ENCODE measurements at places on chromosomes 11 and 22.

DNA sequence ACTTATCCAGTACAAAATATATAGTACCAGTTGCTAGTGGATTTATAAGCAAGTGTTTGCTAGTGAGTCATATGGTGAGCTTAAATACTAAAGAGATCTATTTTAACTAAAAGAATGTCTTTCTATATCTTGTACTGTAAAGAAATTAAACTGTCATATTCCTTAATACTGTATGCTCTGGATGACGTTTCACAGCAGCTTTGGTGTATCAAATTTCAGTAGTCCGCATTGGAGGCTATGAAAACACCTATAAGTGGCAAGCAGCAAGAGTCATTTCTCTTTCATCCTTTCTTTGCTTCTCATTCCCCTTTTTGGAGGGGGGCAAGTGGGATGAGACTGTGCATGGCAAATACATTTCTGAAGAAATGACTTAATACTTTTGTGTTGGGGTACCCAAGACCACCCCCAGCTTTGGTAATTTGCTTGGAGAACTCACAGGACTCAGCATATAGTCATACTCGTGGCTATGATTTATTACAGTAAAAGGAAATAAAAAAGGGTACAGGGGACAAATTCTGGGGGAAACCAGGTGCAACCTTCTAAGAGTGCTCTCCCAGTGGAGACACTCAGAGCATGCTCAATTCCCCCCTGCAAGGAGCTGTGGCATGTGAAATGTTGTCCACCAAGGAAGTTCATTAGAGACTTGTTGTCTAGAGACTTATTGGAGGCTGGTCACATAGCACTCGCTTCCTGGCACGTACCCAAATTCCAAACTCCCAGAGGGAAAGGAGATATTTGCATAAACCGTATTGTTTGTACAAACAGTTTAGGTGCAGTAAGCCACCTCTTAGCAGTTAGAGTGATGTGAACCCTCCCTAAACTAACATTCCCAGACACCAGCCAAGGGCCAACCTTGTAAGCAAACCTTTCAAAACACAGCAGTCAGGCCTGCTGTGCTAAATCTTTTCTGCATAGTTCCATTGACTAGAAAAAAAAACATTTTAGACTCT lies 210.8 kb downstream of the PGR start:
- no peak overlapping the region for H3K4me3 ChIP-seq
- no peaks in the 10 kb centered on the region for H3K4me1 ChIP-seq

DNA sequence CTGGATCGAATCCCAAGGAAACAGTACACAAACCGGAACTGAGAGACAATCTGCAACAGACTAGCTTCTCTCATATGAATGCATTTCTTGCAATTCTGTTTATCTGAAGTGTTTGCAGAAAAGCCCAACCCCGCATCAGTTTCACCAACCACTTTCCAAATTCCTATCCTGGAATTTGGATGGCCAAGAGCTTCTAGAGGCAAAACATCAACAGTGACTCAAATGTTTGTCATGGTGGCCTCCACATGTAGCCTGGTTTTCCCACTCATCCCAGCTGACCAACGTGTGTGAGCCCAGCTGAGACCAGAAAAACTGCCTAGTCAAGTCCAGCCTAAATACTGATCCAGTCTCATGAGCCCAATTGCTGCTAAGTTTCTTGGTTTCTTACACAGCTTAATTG lies 8.3 kb upstream of the MIEF1 start:
- no peaks in the 10 kb centered on the region for H3K36me3 ChIP-seq
- H3K4me3 ChIP-seq = no peak overlapping the region
- no peak for DNase-seq
- H3K4me1 ChIP-seq = peaks cover 2% of the 10 kb centered on the region
- H3K27ac ChIP-seq = no peak overlapping the region

DNA sequence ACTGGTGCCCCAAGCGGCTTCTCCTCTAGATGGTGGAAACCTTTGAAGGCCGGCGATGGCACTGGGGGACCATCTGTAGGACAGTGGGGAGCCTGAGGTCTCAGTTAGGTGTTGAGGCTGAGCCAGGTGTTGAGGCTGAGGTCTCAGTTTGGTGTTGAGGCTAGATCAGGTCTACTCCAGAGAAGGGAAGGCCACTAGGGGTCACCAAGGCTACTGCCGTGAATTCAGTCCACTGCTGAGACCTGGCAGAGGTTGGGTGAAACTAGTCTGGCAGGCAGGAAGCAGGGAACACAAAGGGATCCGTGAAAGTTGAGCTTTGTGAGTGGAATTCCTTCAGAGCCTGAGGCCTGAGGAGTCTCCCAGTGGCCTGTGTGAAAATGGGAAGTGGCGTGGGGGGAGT lies 123.8 kb upstream of the FGF3 start:
- no peak for DNase-seq
- H3K4me3 ChIP-seq = no peak overlapping the region
- no peaks in the 10 kb centered on the region for H3K36me3 ChIP-seq
- H3K27ac ChIP-seq = no peak overlapping the region
- H3K27me3 ChIP-seq = no peaks in the 10 kb centered on the region

DNA sequence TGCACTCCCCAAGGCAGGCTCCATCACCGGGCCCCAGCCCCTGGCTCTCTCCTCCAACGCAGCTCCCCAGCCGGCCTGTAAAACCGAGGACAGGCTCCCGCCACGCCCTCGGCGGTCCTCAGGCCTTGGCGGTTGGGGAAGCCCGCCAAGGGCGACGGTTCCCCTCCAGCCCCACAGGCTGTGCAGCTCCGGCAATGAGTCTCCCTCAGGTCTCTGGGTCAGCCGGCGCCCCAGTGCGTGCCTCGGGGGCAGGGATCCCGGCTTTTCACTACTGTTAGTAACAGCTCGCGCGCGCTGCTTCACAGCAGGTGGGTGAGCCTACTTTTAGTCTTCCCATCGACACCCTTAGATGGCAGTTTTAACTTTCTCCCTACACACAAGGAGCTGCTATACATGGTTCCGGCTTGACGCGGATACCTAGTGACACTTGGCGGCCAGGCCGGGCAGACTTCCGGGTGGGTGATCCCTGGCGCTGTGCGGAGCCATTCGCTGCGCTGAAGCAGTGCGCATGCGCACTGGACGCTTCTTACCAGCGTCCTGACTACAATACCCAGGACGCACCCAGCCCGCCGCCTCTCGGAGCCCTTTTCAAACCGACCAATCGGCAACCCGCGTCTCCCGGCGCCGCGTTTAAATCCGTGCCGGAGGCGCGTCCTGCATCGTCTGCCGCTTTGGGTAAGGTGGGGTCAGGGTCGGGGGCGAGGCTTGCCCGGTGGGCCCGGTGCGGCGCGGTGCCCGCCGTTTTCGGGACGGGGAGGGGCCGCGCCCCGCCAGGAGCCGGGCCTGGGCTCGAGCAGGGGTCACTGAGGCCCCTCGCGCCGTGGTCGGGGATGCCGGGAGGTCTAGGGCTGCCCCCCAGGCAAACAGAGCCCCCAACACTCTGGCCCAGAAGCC lies at the start of gene GTSE1:
Gene GTSE1 (plus strand): TSS at position 614 of the 894 bp plus-strand sequence. CDS start 531 bp downstream, outside the sequence.
- no peaks in the 10 kb centered on the region for H3K27me3 ChIP-seq
- peak within 1 kb of the TSS; percentile 37 for H3K27ac ChIP-seq
- peaks cover 5% of the 10 kb centered on the region for H3K4me1 ChIP-seq
- DNase-seq = peak; percentile 97

DNA sequence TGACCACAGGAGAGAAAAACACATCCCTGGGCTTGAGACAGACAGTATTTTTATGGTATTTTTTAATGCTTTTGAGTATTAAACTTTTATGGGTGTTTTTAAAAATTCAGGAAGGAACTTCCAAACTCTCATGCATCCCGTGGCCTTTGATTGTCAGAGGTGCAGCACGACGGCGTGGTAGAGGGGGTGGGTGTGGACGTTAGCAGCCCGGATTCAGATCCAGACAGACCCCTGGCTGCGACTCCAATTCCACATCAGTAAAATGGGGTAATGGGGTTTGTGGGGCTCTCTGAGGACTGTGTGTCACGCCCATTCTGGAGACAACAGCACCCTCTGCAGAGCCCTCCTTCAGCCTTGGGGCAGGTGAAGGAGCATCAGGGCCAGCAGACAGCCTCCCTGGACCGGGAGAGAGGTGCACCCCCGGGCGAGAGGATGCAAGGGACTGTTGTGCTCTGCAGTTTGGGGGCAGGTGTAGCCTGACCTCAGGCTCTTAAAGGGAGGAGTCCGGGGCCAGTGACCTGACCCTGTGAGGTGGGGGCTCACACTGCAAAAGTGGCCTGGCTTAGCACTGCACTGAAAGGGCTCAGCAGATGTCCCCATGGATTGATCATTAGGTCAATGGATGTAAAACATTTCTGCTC lies 1024.3 kb downstream of the TBC1D22A start:
- DNase-seq = no peak
- H3K27me3 ChIP-seq = no peaks in the 10 kb centered on the region
- H3K36me3 ChIP-seq = no peaks in the 10 kb centered on the region
- no peaks in the 10 kb centered on the region for H3K4me1 ChIP-seq
- no peak overlapping the region for H3K4me3 ChIP-seq

- no peaks in the 10 kb centered on the region for H3K27me3 ChIP-seq
- H3K4me3 ChIP-seq = no peak overlapping the region
- no peaks in the 10 kb centered on the region for H3K36me3 ChIP-seq
- DNase-seq = no peak
- H3K27ac ChIP-seq = no peak overlapping the region
Observed at GRCh38 chr11:80196932-80197554, 756.2 kb upstream of the TENM4 start.

DNA sequence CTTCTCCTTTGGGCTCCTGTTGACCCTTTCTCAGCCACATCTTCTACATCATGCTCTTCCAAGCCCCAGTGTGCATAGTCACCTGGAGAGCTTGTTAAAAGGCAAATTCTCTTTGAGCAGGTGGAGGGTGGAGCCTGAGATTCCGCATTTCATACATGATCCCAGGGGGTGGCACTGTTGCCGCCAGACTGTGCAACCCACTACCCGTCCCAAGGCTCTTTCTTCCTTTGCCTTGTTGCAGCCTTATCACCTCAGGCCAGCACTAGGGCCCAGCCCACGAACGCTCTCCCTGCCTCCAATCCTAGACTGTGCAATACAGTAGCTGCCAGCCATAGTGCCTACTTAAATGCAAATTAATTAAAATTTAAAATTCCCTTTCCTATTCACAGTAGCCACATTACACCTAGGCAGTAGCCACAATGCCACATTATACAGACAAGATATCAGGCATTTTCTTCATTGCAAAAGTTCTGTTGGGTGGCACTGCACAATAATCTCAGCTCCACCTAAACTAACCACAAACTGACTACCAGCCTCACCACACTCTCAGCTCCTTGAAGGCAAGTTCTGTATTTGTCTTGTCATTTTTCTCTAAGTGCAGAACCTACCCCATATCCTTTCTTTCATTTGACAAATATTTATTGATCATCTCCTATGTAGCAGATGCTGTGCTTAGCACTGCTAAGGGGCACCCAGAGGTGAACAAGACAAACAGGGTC lies 4.6 kb upstream of the KCNJ5 start:
- DNase-seq = no peak
- no peaks in the 10 kb centered on the region for H3K36me3 ChIP-seq
- no peak overlapping the region for H3K4me3 ChIP-seq
- no peak overlapping the region for H3K27ac ChIP-seq

DNA sequence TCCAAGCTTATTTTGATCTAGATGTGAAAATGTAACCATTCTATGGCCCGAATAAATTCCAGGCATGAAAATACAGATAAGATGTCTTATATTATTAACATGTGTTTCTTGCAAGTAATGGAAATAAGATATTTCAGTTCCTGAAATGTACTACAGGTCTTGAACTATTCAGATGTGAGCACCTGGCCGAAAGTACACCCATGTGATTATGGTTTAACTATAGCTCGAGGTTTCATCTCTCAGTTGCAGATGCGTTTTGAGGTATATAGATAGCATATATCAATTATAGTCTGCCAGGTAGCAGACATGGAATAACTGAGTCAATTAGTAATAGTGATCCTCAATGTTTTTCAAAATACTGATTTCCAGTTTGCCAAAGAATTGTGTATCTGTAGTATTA lies 68.3 kb downstream of the DDIAS start:
- no peaks in the 10 kb centered on the region for H3K36me3 ChIP-seq
- H3K4me1 ChIP-seq = no peaks in the 10 kb centered on the region
- no peak overlapping the region for H3K27ac ChIP-seq
- no peaks in the 10 kb centered on the region for H3K27me3 ChIP-seq
- DNase-seq = no peak
- H3K4me3 ChIP-seq = no peak overlapping the region

DNA sequence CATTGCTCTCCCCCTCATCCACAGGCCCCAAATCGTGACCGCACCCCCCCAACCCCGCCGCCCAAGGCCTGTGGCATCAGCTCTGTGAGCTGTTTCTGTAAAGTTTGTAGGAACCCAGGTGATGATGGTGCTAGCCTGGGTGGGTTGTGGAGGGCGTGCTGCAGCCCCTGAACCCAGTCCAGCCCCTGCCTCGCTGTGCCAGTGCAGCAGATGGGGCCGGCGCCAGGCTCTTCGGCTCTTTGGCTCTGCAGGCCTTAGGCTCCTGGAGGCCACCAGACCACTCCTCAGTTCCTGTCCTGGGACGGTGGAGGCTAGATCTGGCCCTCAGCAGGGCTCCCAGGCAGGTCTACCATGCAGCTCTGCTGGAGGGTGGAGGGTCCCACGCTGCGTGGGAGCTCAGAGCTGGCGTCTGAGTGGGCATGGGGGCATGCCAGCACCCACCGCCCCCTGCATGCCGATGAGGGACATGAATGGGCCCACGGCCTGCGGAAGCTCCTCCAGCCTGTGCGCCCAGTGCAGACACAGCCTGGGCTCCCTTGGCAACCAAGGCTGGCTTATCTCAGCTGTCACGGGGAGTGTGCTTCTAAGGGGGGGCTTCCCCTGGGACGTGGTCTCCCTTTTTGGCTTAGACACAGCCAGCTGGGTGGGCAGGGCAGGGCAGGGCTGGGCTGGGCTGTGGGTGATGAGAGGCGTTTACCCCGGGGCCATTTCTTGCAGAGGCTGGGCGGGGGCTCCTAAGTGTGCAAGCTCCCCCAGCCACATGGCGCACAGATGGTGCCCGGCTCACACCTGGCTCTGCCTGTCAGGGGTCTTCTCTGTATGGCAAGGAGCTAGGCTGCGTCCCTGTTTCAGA lies 1187.6 kb downstream of the BRD1 start:
- H3K27ac ChIP-seq = no peak overlapping the region
- H3K36me3 ChIP-seq = no peaks in the 10 kb centered on the region
- no peak for DNase-seq
- H3K27me3 ChIP-seq = no peaks in the 10 kb centered on the region
- no peak overlapping the region for H3K4me3 ChIP-seq

DNA sequence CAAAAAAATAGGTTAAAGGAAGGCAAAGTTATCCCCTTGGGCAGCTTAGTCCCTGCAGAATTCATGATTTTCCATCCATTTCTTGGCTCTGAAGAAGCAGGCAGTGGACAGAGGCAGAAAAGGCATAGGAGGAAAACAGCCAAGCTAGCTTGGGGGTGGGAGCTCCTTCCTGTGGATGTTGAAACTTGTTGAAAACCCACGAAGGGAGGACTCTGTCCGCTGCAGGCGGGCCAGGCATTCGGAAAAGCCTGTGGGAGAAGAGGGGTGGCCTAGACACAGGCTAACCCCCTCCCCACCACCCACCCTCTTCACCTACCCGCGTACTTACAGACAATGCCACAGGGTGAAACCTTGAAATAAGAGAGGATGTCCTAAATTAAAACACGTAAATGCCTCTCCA lies 72.1 kb downstream of the C22orf31 start:
- no peak for DNase-seq
- no peak overlapping the region for H3K4me3 ChIP-seq
- H3K27ac ChIP-seq = no peak overlapping the region
